ENCODE measurements at places on chromosomes 13 and 19.

DNA sequence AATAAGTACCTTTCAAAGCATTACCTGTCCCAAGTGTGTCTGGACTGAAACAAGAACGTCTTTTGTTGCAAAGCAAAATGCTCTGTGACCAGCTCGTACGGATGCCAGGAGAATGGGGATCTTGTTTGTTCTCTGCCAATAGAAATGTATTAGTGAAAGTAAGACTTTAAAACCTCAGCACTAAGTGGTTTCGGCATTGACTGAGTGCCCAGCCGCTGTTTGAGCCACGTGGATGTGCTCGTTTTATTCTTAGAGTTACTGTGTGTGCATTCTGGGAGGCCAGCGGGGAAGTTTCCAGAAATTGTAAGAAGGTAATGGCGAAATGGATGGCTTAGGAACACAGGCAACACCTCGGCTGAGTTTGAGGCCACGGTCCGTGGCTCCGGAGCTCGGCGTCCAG is 117.1 kb upstream of the USP29 start:
- no peak for DNase-seq

GRCh38 chr19:14616407-14616806 is 33.5 kb downstream of the CLEC17A start:
- DNase-seq: no peak

- DNase-seq: no peak
Measured at GRCh38 chr19:49534632-49535385, 7.0 kb downstream of the RCN3 start.

DNA sequence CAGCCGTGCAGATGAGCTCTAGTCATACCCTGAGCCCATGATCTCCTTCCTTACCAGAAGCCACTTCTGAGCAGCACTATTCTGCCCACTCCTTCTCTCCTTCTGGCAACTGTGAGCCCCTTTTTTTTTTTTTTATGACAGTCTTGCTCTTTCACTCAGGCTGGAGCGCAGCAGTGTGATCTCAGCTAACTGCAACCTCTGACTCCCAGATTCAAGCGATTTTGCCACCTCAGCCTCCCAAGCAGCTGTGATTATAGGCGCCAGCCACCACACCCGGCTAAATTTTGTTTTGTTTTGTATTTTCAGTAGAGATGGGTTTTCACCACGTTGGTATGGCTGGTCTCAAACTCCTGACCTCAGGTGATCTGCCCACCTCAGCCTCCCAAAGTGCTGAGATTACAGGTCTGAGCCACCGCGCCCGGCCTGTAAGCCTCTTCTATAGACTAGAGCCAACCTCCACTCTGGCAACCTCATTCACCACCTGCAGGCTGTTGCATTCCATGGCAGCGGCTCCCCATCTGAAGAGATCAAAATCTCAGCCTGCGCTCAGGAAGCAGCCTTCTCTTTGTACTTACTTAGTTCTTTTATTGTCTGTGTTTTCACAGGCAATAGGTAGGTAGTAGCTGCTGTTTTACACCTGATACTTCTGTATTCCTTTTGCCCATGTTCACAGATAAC is 34.8 kb upstream of the NDFIP2 start:
- no peak for DNase-seq

DNA sequence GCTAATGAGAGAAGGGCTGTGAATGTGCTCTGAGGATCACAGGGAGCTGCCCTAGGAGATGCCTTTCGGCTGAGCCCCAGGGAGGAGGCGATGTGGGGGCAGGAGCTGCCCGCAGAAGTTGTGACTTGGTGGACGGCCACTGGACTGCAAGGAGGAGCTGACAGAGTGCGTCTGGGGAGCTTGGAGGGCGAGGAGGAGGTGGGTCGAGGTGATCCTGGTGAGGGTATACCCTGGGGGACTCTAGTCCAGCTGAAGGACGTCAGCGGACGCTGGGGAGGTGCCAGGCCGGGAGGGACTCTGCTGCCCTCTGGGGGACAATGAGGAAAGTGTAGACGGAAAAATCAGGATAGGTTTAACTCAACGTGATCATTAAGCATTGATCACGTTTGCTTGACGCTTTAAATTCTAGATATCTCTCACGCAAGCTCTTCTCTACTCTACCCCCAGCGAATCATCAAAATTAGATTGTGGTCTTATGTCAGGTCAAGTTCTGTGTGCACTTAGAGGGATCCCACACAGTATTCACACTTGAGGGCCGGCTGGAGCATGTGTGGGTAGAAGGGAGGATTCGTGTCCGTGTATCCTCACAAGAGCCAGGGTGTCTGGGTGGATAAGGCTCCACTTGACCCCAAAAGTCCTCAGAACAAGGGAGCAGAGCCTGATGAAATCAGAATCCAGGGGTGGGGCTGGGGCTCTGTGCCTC is 3.3 kb upstream of the CEACAM7 start:
- DNase-seq: no peak

DNA sequence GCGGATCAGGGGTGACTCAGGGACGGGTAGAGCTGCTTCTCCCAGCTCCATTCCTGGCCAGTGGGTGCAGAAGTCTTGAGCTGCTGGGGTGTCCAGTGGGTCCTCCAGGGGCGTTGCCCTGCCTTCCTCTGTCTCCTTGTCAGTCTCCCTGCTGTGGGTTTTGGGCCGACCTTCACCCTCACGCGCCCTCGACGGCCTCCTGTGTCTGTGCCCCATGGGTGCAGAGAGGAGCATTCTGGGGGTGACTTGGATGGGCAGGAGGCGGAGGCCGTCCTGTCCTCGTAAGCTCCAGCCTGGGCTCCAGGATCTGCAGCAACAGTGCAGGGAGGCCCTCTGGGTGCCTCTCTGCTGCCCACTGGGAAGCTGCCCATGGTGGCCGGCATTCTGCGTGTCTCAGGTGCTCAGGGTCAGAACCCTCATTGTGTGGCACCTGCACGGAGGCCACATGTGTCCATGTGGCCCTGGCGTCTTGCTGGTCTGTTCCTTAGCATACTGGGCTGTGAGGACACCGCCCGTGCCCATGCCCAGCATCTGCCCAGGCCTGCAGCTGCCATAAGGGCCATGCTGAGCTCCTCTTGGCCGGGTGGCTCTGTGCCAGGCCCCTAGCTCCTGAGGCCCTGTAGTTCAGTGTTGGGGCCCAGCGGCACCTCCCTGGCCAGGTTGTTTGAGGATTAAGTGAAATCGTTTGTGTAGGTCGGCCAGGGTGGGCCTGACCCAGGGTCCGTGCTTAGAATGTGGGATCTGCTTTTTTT is 17.3 kb downstream of the DOT1L start:
- no peak for DNase-seq

DNA sequence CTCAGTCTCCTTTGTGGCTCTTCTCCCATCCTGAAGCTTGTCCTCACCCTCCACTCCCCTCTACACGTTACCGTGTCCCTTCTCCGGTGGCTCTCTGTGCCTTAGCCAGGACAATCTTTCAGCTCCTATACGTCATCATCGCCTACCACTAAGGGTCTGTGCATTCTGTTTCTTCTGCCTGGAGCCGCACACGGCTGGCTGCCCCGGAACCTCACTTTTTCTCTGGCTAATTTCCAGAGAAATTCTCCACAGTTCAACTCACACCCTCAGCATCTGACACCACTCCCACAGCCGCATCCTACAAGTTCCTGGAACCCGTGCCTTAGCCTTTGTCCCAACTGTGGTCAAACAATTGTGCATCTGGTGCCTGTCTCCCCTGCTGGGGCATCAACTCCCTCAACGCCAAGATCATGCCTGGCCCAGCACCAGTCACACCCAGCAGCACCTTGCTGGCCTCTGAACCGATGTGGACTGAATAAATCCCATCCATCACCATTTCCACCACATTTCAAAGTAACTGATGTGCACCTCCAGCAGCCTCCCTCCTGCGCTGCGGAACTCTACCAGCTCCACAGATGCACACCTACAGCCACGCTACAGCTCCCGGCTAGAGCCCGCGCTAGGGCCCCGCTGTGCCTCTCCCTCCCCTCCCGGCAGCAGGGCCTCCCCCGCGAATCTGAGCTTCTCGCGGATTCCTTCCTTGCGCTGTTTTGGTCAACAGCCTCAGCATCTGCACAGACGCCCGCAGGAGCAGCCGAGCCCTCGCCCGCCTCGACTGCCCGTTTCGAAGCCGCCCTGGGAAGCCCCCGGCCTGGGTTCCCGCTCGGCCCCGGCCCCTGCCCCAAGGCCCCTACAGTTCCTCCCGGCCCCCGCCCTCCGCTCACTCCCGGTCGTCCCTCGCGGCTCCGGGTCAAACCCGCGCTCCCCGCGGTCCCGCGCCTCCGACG is 689 bp downstream of the DCUN1D2 start:
- DNase-seq: no peak

DNA sequence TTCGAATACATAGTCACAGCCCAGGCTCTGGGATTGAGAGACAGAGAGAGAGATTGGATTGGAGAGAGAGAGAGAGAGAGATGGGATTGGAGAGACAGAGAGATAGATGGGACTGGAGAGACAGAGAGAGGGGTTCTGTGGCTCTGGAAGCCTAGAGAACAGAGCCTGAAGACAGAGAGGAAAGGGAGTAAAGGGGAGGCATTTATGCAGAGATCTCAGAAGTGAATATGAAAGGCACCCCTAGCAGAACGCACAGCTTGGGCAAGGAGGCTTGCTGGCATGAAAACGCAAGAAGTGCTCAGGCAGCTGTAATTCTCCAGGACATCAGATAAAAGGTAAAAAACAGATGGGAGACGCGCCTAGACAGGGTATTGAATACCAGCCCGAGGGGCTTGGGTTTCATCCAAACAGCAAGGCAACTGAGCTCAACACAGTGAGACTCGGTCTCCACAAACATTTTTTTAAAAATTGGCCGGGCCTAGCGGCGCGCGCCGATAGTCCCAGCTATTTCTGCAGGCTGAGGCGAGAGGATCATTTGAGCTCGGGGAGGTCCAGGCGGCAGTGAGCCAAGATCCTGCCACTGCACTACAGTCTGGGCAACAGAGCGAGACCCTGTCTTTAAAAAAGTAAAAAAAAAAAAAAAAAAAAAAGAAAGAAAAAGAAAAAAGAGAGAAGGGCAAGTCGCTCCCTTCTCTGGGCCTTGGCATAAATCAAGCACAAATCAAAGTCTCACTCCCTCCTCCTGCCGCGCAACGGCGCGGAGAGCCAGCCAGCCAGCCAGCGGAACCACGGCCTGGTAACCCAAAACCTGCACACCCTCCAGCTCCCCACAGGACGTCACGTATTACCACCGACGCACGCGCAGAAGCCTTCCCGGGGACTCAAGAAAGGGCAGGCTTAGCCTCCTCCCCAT is 774 bp upstream of the PPP2R1A start:
- DNase-seq: no peak

- DNase-seq: no peak
Measured at GRCh38 chr13:40539576-40540327, 126.7 kb downstream of the FOXO1 start.

DNA sequence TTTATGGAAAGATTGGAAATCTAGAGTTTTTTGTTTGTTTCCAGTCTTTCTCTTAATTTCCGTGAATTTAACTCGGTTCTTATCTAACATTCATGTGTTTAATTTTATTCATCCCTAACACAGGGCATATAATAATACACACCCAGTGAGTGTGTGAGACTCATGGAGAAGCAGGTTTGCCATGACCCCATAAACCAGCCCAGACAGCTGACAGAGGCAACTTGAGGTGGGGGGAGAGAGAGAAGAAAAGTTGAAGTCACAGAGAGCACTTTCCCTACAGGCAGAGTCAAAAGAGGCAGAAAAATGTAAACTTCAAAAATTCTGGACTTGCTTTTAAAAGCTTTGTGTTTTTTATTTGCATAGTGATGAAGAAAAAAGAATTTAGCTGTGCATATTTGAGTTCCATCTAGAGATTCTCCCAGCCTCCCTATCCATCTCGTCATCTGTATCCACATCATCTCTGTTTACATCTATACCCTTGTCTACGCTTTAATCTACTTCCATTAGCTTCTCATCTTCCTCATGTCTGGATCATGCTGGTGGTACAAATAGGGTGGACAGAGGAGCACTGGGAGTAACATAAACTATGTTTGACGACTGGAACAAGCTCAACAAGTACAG is 60.2 kb downstream of the THSD1 start:
- no peak for DNase-seq

GRCh38 chr13:77521194-77521593 is 14.3 kb upstream of the SCEL start:
- no peak for DNase-seq
